Effector memory CD8-positive, alpha-beta T cell (primary cell): ENCODE measurements at places on chromosomes 11 and 22.
A peak's percentile ranks its signal among the peaks of the same experiment; 100 is the strongest.

DNA sequence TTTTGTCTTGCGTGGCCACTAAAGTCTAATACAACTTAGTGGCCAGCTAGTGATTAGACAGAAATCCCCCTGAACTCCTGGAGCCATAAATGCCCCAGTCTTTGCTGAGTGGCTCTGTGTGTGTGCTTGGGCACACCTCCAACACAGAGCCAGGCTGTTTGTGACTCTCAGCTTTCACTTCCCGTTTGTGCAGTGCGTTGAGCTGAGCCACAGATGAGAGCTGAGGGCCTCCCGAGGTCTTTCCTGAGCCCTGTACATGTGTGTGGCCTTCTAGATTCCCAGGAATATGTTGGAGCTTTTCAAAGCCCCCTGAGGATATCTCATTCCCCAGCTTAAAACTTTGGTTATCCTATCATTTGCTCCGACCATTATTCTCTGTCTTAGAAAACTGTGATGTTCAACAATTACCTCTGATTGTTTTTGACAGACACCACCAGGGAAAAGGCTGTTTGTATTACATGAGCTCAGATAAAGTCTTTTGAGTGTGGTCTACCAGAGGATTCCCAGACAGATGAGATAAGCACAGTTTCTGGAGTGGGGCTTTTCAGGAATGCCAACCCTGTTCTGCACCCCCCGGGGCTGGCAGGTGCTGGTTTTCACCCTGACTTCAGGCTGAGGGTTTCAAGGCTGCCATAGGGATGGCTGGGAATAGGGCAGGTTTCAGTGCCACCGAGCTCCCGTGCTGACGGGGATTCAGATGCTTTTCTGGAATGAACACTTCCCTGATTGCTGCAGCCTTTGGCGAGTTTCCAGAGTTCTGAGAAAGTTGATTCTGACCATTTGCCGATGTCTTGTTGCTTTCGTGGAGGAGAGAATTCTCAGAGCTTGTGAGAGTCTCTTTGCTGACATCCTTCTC, 23.8 kb downstream of the IGHMBP2 start:
- no peak for DNase-seq

DNA sequence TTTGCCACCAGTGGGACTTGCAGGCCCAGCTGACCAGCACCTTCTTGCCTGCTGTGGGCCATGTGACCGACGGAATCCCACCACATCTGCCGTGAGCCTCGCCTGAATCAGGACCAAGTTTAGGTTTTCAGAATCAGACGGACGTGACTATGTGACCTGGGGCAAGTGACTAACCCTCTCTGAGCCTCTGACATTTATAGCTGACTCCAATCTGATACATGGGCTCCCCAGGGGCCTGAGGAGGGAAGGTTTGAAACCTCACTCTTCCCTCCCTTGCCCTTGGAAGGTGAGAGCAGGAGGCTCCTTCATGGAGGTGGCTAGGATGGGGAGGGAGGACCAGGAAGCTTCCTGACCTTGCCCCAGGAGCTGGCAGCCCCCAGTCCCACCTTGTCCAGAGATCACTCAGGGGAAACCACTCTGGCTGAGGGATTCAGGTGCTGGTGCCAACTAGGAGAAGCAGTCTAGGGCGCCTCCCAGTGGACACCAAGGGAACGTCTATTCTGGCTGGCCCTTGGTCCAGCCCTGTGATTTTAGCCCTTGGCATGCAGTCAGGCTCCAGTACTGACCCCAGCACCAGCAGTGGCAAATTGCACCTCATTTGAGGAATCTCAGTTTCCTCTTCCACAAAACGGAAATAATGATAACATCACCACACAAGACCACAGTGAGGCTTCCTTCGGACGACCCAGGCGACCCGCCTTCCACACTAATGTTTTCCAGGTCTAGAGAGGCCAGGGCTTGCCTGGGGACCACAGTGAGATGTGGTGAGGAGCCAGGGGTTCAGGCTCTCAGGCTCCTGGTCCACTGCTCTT, 47.2 kb upstream of the SYT7 start:
- peak; percentile 6 for DNase-seq

DNA sequence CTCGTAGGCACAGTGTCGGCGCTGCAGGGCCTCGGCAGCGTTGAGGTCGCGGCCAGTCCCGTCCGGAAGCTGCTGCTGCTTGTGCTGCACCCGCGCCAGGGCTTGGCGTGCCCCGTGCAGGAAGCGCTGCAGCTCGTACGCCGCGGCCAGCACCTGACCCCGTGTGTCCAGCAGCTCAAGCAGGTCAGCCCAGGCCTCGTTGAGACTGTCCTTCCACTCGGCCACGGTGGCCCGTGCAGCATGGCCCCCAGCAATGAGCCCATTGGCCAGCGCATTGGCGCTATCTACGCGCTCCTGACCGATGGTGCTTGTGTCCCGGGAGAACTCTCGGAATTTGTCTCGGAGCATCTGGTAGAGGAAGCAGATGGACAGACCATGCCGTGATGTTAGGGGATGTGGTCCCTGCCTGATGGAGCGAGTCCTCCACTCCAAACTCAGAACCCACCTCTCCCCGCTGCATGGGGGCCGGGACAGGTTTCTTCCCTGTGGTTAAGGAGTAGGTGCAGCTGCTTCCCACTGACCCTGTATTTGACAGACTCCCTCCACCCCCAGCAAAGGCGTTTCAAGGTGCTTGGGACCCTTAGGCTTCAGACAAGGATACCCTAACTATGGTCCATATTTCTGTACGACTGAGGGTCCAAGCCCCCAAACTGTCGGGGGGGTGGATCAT, 13.8 kb upstream of the RBM4B start:
- DNase-seq = no peak

DNA sequence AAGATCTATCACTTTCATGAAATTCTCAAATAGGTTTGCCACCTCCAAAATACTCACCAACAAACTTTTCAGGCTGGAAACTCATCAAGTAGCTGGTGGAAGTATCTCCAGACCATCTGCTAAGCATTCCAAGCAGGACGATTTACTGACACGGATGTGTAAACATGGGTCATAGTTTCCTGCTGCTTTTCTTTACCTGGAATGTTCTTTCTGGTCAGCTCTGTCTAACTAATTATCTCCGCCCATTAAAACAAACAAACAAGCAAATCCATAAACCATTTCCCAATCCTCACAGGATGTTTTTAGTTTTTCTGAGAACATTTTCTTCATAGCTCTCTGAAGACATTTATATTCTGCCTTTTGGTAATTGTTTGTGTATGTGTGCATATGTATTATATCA, 397.0 kb downstream of the METTL15 start:
- no peak for DNase-seq

GRCh38 chr11:122920579-122920978, 38.0 kb downstream of the JHY start:
- DNase-seq = no peak

- DNase-seq = no peak
These were observed 9.1 kb downstream of the PHOX2A start for GRCh38 chr11:72234920-72235319.
